Hematopoietic multipotent progenitor cell treated with erythropoietin and hydrocortisone succinate and interleukin-3 and kit ligand, for 8 days (in vitro differentiated cells): ENCODE measurements at places on chromosomes 3 and 15.

DNA sequence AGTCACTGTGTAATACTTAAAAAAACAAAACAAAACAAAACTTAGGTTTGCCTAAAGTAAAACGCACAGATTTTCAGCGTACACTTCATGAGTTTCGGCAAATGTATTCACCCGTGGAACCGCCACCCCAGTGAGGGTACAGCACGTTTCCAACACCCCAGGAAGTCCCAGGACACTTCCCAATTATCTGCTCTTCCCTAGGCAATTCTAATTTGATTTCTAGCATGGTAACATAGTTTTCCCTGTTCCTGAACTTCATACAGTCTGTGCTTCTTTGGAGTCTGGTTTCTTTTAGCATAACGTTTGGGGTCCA lies 497 bp upstream of the CLASP2 start:
- no peak for DNase-seq

DNA sequence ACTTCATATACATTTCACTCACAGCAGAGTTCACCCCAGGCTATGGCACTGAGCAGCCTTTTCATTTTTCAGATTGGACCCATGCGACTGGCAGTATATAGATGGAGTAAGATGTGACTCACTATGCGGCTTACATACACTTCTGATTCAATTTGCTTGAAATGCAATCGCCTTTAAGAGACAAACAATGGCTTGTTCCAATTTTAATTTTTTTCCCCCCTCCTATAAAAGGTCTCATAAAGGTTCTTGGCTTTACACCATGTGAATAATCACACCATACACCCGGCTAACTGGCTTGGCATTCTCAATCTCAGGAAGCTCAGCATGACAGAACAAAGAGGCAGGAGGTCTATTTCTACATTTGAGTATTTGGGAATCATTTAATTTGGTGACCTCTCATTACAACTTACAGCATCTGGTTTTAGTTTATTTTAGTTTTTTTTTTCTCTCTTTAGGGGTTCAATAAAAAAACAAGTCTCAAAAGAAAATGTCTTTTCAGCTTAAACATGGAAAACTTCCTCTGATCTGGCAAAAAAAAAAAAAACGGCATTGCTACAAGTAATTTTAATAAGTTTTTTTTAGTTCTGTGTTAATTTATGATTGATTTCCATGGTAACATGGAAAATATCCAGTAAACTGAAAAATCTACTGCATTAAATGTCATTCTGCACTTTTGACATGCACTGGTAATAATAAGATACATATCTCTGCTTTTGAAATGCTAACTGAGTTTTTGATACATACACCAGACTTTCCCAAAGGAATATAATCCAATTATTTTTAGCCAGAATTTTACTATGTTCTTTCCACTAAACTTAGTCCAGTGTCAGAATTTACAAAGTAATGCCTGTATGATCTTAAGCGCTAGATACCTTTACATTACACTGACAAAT lies 38.8 kb downstream of the GADL1 start:
- DNase-seq = no peak

GRCh38 chr3:54668236-54668635 lies 259.6 kb downstream of the LRTM1 start:
- no peak for DNase-seq

DNA sequence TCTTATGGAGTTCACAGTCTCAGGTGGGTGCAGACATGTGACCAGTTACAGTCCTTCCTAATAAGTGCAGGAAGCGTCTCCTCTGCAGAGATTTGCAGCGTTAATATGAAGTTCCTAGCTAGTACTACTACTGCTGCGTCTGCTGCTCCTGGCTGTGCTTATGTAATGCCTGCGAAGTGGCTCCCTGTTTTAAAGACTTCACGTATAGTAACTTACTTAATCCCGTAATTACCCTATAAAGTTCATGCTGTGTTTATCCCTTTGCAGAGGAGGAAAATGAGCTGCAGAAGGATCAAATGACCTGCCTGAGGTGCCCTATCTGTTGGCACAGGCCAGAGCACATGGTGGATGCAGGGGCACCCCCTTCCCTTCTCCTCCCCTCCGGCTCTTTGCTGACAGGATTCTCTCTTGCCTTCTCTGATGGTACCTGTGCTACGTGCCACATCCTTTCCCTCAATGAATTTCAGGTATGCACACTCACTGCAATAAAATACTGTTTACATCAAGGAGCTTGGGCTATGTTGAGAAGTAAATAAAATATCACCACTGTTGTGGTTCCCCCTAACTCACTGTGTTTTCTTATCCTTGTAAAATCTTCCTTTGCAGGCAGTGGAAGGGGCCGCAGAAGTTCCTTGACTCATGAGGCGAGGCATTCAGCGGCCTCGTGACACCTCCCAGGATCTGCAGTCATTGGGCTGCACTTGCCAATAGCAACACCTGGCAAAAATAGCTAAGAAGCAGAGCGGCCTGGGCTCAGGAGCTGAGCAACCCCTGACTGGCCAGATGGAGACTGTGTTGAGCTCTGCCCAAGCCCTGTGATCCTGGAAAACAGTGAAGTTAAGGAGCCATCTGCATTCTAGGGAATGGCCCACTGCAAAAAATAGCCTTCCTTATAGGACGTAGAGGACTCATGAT lies 188.9 kb upstream of the ATP10A start:
- no peak for DNase-seq

DNA sequence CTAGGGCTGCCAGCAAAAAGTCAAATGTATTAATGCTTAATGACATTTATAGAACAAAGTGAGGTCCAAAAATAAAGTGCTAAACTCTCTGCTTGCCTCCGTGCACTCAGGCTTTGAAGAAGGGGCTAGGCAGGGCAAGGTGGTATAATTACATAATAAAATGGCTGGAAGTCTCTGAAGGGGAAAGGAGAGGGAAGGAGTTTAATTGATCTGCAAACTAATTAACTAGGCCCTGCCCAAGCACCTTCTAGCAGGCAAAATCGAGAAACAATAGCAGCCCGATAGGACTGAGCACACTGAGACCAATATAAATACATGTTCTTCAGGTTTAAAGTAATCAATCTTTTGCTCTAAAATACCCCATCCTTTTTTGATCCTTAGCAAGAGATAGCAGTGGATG lies 13.0 kb downstream of the DIS3L start:
- no peak for DNase-seq

DNA sequence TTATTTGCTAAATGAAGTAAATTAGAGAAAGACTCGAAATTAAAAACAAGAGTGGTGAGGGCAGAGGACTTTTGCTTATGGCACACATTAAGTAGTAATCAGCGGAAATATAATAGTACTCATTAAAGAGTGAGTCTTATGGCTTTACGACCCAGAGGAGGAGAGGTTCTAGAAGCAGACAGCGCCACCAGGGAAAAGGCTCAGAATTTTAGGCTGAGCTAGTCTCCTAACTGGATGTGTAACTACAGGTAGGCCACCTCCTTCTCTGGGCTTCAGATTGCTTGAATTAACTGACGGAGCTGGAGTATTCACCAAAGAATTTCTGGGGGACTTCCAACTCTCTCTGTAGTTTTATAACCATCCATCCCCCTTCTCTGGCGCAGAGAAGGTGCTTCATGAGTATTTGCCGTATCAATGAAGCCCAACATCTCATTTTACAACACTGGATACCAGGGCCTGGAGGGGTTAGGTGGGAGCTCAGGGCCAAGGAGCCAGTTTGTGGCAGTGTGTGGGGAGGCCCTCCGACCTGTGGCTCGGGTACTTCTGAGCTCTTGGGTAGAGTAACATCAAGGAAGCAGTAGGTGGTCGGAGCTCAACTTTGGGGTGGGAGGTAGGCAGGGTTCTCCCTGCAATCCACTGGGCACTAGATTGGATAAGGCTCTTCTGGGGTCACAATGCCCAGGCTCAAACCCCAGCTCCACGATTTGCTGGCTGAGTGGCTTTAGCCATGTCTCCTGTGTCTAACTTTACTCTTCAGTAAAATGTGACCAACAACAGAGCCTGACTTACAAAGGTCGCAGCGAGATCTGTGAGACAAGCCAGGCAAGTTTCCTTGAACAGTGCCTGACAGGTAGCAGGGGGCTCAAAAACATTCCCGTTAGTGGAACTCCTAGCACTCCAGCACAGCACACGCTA lies 1.1 kb downstream of the CHCHD4 start:
- DNase-seq = peak; percentile 24

- DNase-seq = no peak
These were observed 30.6 kb upstream of the LRRC3B start for GRCh38 chr3:26591926-26592325.

- no peak for DNase-seq
These were observed 216.6 kb downstream of the SUCLG2 start for GRCh38 chr3:67437789-67438188.

- peak; percentile 65 for DNase-seq
These were observed 65.8 kb downstream of the IQSEC1 start for GRCh38 chr3:13007251-13007941.

DNA sequence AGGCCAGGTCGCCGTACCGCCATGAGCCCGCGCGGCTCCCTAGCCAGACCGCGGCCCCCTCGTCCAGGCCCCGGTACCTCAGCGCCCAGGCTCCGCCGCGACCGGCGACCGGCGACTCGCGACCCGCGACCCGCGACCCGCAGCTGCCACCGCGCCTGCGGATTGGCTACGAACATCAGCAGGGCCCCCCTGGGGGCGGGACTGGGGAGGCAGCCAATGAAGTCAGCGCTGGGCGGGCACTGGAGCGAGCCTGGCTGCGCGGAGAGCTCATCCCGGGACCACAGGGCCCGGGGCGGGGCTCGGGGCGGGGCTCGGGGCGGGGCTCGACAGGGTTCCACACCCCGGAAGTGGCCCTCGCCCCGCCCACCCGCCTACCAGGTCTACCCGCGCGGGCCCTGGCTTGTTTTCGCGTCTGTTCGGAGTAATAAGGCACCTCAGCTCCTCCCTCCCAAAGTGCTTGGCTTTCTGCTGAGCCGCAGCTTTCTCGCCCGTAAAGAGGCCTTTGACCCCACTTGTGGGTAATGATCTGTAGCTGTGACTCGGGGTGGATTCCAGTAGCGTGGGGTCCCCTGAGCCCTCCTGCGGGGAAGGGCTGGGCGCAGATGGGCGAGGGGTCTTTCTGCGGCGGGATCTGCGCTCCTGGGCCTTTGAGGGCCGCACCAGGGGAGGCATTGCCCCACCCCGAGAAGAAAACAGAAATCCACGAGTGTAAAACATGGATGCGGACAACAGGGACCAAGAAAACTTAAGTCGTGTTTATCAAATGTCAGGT lies at the start of gene LYSMD4:
LYSMD4 (minus strand) TSS at position 170 of the 772 bp plus-strand sequence. CDS start 1,438 bp downstream, outside the sequence.
- peak; percentile 95 for DNase-seq

DNA sequence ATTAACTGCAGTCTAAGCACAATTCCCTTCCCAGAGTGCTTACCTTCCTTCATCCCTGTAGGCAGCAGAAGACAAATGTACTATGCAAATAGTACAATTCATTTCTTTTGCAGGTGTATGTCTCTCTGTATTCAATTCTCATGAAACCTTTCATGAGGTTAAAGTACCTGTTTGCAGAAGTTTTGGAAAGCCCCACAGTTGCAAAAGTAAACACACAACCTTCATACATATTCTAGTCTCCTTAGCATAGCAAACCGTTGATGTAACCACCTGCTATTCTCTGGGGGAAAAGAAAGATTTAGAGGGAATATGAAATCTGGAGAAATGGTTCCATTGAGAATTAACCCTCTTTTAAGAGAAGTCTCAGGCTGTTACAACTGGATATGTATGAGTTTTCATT lies 200.3 kb upstream of the SUCLG2 start:
- DNase-seq = no peak

- DNase-seq = peak; percentile 51
These were observed 21.1 kb upstream of the GP9 start for GRCh38 chr3:129039271-129040038.

DNA sequence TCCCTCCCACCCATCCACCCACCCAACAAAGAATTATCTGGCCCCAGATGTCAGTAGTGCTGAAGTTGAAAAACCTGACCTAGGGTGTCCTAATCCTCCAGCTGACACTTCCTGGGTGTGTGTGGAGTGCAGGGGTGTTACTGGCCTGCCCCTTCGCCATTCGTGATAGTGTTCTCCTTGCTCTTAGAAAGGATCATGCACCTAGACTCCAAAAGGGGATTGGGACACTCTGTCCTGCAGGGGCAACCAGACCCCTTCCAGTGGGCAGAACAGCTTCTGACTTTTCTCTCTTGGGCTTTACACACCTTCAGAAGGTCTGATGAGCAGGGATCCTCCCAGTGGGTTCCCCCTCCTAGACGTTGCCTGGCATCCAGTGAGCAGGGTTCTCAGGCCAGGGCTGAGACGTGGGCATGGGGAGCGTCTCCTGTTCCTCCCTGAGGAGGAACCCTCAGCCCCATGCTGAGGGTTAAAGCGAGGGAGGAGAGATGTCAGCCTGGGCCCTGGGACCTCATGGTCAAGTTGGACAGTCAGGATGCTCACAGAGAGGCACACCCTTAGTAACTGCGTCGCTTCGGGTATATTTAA lies 75.0 kb downstream of the AAGAB start:
- no peak for DNase-seq

GRCh38 chr3:191391861-191392808 lies 61.8 kb upstream of the UTS2B start:
- DNase-seq = no peak

GRCh38 chr3:179453967-179454366 lies 2.7 kb upstream of the GNB4 start:
- no peak for DNase-seq

GRCh38 chr3:61887206-61887605 lies 325.8 kb downstream of the PTPRG start:
- no peak for DNase-seq

DNA sequence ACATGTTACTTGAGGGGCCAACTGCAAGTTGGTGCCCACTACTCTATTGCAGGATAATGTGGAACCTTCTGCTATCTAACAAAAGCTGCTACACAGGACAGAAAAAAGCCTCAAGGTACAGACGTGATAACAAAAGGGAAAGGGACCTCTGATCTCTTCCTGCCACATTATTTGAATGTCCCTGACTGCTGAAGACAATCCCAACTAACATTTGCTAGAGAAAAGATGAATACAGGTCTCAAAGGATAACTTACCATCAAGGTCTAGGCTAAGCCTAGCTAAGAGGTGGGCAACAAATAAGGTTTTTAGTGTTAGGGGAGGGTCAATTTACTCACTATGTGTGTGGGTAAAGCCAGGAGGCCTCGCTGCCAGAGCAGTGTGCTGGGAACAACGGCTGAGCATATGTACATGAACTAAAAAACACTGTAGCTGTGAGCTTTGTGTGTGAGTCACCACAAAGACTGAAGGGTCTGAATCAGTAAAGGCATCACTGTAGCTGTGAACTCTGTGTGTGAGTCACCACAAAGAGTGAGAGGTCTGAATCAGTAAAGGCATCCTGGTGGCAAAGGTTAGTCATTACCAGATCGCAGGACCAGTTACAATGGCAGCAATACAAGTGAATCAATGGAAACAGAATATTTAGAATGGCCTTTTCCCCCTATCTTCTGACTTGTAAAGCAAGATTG lies 111.7 kb downstream of the LMLN start:
- DNase-seq = peak; percentile 43

GRCh38 chr3:178313716-178314115 lies 222.5 kb upstream of the KCNMB2 start:
- DNase-seq = no peak

DNA sequence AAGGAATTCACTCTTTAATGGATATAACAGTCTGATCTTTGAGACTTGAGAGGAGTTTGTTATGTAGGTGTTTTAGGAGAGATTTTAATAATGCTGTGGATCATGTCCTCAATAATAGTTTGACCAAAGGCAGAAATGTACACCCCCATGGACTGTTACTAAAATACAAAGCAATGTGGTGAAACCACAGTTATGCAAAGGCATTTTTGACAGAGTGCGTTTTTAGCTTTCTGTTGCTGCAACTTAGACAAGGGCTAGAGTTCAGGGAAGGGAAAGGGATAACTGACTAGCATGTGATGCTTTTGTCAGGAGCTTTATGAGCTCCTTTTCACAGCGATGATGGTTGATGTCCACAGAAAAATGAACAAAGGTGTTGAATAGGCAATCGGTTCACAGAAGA lies 3.6 kb upstream of the STARD5 start:
- DNase-seq = no peak
